ENCODE measurements at places on chromosomes 1 and 21. TPM values are rescaled to one million over a fixed set of nuclear protein-coding genes. Genes with fewer than 3 reads are reported as not detected.

Gene SLC16A4
- total RNA-seq, result 3.5 TPM

DNA sequence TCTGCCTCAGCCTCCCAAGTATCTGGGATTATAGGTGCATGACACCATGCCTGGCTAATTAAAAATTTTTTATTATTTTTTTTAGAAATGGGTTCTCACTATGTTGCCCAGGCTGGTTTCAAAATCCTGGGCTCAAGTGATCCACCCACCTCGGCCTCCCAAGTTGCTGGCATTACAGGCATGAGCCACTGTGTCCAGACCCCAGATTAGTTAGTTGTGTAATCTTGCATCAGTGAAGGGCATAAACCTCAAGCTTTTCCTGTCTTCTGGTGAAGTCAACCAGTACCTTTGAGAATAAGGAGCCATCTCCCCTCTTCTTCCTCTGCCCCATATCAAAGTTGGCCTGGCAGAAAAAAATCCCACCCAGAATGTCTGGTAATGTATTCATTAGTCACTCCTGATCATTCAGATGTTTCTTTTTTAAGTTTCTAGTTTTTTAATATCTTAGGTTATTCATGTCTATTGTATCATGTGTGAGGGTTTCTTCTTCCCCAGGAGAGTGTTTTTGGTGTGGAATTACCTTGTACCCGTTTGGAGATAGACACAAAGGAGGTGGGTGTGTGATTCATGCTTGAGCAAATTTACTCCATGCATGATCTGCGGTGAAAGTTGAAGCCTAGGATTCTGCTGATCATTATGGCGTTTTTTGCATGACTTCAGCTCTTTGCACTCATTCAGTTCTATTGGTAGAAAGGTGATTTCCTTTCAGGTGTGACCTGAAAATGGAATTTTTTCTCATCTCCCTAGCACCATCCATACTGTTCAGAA, 144.0 kb downstream of the FMN2 start:
- no peak for DNase-seq

DNA sequence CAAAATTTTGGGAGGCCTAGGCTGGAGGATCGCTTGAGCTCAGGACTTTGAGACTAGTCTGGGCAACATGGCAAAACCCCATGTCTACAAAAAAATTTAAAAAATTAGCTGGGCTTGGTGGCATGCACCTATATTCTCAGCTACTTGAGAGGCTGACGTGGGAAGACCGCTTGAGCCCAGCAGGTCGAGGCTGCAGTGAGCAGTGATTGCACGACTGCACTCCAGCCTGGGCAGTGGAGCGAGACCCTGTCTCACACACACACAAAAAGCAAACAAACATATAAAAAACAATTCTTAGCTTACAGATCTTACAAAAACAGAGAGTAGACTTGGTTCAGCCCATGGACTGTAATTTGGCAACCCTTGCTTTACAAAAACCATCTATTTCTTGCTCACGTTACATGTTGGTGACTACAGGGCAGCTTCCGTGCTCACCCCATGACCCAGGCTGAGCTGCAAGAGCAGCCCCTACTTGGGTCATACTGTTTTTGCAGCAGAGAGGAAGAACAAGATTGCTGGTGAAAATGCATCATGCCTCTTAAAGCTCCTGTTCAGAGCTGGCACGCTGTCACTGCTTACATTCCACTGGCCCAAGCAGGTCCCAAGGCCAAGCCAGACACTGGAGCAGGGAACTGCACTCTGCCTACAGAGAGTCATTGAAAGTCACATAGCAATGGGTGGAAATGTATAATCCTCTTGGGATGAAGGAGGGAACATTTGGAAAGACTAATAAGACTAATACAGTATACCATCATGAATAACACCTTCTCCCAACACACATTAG, 13.4 kb upstream of the ZBTB8A start:
- no peak for DNase-seq

DNA sequence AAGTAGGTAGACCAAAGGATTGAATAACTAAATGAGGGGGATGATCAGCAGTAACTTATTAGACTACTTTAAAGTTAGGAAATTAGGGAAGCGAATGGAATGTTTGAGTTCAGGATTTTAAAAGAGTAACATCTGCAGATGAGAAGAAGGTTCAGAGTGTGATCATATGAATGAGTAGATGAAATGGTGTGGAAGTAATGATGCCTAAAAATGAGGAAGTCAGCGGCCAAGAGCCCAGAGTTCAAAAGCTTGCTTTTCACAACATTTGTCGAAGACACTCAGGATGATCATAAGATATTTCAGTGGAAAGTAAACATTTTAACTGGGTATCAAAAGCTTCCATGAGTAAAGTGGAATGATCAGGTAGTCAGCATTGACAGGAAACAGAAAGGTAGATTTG, 299.4 kb downstream of the LRRIQ3 start:
- no peak for DNase-seq

DNA sequence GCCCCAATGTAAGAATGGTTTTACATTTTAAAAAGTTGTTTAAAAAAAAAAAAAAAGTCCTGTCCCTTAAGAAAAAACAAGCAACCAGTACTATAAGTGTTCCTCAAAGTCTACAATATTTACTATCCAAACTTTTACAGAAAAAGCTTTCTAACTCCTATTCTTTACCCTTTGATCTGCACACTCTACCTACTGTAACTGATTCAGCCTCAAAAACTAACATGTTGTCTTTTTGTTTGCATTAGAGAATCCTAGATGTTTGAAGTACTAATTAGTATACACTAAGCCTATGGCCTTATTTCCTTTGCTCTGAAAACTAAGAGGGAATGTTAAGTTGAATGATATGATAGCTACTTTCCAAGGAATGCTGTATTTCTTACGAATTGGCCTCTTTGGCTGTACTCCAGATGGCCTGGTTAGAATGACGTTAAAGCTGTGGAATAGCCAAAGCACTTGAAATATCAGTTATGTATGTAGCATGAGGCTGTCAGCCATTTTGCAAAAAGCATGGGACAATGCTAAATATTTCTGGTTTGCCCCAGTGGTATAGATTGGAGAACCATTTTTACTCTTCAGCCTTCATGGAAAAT, 234.8 kb downstream of the GPR52 start:
- DNase-seq, result no peak

- DNase-seq, result no peak
Measured at GRCh38 chr1:21021311-21021710, 155.4 kb downstream of the EIF4G3 start.

GRCh38 chr1:216531263-216532239, 108.3 kb upstream of the USH2A start:
- peak; percentile 49 for DNase-seq

DNA sequence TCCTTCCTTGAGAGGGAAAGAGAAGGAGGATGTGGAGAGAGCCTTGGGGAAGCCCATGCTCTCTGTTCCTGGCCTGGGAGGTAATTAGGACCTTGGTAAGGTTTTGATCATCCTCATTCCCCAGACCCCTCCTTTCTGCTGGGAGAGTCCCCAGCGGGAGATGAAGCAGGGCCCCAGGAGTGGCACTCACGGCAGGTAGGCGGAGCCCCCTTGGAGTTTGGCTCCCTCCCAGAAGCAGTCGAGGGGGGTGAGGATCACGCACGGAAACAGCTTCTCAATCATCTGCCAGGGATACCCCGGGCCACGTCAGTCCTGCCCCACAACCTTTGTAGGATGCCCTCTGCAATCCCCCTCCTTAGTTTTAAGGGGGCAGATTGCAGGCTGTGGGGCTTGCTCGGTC, 11.5 kb downstream of the PTCH2 start:
- no peak for DNase-seq

Gene SLC22A15
- total RNA-seq, result 0.23 TPM

DNA sequence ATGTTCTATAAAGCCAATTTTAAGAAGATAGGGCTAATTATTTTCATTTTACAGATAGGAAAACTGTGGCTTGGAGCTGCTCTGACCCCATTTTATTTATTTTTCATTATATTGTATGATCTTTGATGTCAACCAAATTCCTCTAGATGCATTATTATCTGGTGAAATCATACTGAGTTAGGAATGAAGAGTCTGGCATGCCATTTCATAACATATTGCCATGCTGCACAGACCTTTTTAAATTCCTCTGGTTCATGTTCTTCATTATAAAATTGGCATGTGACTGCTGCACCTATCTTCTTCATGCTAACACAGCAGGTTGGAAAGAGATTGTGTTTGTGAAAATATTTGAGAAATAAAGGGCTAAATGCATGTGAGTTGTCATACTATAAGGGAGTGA, 12.7 kb downstream of the PRRX1 start:
- DNase-seq, result no peak

Gene TMEM82
- total RNA-seq, result 33.0 TPM

DNA sequence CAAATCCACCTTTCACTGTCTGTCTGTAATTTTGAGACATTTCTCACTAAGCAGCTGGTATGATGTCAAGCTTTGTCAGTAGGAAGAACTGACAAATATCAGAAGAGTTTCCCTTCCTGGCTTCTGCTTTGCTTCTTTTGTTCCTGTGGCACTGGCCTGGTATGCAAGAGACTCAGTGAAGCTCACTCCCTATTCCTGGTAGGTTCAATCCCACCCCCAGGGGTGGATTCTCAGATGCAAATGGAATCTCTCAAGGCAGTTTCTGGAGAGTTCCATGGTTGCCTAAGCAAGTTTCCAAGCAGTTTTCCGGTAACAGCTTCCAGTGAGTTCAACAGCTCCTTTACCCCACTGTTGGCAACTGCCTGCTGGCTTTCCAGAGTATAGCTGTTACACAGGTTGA, 683.4 kb downstream of the PTPRC start:
- no peak for DNase-seq

Gene CRNN
- total RNA-seq, result not detected

Gene KCNK2
- 0.08 TPM for total RNA-seq

DNA sequence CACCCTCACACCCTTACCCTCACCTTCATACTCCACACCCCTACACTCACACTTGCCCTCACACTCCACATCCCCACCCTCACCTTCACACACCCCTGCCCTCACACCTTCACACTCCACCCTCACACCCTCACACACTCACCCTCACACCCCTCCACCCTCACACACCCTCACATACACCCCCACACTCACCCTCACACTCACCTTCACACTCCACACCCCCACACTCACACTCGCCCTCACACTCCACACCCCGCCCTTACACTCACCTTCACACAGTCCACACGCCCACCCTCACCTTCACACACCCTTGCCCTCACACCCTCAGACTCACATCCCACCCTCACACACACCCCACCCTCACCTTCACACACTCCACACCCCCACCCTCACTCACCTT, 43.6 kb upstream of the EDN2 start:
- no peak for DNase-seq

DNA sequence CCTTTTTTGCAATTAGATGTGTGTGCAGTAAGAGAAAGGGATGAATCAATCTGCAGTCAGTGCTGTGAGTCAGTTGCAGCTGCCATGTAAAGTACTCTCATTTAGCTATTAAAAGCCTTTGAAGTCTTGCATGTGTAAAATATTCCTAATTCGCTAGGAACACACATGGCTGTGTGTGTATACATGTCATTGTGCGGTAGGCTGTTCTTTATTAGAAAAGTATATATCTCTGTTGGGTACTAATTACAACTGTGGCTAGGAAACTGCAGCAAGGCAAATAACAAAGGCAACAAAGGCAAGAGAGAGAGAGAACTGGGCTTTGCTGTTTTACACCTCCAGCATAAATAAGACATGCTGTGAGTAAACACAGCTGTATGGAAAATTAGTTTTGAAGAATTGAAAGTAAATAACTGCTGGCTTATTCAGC, 41.7 kb downstream of the EPB41 start:
- DNase-seq, result no peak

- DNase-seq, result no peak
Measured at GRCh38 chr1:64378826-64379225, 91.1 kb upstream of the CACHD1 start.

DNA sequence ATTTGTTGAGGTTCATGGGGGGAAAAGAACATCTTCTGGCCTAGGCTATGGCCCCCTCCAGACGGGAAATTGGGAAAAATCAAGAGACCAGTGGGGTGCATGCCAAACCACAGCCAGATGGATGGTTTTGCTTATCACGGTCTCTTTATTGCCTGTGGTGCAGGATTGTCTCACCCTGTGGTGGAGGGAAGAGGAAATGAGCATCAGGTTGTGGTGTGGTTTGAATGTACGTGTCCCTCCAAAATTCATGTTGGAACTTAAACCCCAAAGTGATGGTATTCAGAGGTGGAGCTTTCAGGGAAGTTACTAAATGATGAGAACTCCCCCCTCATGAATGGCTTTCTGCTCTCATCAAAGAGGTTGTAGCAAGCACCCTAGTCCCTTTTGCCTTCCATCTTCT, 525.7 kb downstream of the NPHP4 start:
- no peak for DNase-seq

DNA sequence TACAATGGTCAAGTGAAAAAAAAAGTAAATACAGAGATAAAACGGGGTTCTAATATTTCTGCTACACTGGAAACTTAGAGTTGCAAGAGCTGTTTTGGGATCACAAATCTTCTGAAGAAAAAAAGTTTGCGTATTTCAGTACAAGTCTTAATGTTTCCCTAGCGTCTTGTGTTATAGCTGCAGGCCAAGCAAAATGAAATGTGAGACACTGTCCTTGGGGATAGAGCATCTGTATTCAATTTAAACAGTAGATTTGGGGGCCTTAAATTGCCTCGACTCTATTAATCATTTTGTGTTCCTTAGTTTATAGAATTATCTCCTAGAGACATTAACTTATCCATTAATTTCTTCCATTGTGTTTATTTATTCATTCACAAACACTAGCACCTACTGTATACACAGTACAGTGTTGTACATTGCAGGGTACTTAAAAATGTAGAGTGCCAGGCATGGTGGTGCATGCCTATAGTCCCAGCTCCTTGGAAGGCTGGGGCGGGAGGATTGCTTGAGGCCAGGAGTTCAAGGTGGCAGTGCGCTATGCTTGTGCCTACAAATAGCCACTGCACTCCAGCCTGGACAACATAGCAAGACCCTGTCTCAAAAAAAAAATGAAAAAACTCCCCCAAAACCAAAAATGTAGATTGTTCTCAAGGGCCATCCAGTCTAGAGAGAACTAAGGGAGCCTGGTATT, 7.9 kb downstream of the DISC1 start:
- DNase-seq, result no peak

DNA sequence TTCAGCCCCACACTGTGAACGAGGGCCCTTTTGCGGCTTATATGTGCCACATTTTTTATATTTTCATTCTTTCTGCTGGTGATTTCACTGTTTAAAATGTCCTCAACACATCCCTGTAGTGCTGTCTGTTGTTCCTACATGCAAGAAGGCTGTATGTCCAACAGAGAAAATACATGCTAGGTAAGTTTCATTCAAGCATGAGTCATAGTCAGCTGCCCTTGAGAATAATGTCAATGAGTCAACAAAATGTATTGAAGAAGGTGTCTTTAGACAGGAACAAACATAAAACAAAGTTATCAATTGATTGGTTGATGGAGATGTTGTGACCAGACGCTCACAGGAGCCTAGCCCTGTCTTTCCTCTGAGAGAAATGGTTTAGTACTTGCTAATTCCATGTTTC, 553.4 kb downstream of the PLPP3 start:
- no peak for DNase-seq

- DNase-seq, result no peak
Measured at GRCh38 chr21:20343186-20343585, 655.0 kb upstream of the NCAM2 start.

DNA sequence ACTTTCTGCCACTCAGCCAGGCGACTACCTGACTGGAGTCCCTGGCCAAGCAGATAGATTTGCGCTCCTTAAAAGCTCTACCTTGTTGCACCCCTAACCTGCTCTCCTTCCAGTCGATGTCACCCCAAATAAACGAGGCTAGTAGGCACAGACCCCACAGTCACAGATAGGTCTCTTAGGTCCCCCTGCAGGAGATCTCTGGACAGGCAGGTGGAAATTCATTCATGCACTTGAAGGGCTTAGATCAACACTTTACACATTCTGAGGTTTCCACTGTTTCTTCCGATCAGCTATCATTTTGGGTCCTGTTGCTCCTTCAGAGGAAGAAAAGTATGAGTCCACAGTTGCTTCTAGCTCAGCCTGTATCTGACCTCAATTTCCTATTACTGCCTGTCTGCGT, 272.6 kb upstream of the FMN2 start:
- DNase-seq, result no peak
